ENCODE measurements at places on chromosomes 6 and 20.

- DNase-seq: no peak
These were observed 40.7 kb upstream of the PBOV1 start for GRCh38 chr6:138258991-138259390.

- DNase-seq: no peak
These were observed 49.2 kb downstream of the FAM217A start for GRCh38 chr6:4029687-4030086.

DNA sequence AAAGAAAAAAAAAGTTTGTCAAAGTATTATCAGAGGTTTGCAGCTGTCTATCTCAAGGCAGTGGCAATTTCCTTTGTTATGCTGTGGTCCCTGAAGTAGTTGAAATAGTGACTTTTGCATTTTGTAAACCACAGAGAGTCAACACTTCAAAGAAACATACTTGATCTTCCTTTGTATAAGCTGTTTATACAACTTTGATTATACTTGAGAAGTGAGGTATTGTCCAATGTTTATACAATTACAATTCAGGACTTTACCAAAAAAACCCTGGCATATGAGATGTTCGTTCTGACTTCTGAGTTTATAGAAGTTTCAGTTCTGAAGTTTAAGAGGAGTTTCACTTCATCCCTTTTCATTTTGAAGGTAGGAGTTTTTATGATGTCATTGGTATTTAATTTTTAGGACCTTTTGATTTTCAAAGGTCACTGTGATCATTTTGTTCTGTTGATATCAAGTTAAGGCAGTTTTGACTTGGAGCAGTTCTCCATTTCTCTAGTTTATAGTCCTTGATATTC, 4.0 kb downstream of the STK4 start:
- DNase-seq: no peak

GRCh38 chr6:106670236-106670635, 40.9 kb downstream of the QRSL1 start:
- no peak for DNase-seq

DNA sequence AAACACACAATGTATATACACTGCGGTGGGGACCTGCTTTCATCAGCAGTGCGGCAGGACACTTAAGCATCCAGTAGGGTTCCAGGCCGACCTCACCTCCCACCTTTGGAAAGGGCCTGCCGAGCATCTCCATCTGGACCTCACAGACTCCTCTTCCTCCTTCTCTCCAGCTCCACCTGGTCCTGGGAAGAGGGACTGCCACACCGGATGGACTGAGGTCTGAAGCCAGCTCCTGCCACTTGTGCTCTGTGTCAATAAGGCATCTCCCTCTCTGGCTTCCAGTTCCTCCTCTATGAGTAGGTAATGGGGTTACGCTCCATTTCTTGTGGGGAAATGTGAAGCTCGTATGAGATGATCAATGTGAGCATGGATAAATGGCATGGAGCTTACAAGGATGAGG, 19.1 kb upstream of the NNAT start:
- no peak for DNase-seq

DNA sequence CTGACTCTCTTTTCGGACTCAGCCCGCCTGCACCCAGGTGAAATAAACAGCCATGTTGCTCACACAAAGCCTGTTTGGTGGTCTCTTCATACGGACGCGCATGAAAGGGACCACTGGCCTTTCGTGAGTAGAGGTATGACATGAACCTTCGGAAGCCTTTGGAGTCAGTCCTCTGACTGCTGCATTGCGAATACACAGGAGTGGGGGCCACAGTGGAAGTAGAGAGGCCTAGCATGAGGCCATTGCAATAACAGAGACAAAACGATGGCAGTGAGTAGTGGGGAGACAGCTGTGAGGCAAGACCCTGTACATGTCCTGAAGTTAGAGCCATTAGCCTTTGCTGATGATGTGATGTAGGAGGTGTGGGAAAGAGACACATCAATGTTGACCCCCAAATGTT, 56.4 kb downstream of the SMPDL3A start:
- no peak for DNase-seq

GRCh38 chr6:63808576-63808975, 173.0 kb downstream of the PHF3 start:
- DNase-seq: no peak

GRCh38 chr6:101597693-101598092, 204.2 kb downstream of the GRIK2 start:
- DNase-seq: no peak

DNA sequence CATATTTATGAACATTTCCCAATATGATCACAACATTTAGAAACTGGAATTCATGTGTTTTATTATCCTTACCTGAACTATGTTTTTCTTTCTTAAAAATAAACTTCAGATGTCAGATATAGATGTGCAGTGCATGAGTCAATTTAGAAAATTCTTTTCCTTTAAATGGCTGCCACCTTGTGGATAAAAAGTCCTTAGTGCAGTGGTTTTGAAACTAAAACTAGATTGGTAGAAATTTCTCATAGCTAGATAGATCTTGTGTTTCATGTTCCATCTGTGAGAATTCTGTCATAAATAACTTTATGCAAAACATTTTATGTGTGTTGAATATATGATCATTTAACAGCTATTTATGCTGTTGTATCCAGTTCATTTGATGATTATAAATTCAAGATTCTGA, 134.9 kb downstream of the KLHL32 start:
- DNase-seq: no peak

GRCh38 chr6:19712012-19712688, 125.0 kb upstream of the ID4 start:
- DNase-seq: no peak

- DNase-seq: no peak
These were observed 3.9 kb upstream of the IPCEF1 start for GRCh38 chr6:154360476-154360875.

DNA sequence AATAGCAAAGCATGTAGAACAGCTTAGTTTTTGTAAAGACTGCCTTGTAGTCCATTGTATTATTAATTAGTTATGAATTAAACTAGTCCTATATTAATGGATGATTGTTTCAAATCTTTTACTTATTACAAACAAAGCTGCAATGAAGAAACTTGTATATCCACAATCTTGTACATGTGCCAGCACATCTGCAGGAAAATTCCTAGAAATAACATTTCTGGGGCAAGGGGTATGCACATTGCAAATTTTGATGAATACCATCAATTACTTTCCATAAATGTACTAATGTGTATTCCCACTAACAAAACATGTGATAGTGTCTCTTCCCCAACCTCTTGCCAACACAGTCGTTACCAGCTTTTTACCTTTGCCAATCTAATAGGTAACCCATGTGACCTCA, 73.6 kb upstream of the AKAP12 start:
- DNase-seq: no peak

DNA sequence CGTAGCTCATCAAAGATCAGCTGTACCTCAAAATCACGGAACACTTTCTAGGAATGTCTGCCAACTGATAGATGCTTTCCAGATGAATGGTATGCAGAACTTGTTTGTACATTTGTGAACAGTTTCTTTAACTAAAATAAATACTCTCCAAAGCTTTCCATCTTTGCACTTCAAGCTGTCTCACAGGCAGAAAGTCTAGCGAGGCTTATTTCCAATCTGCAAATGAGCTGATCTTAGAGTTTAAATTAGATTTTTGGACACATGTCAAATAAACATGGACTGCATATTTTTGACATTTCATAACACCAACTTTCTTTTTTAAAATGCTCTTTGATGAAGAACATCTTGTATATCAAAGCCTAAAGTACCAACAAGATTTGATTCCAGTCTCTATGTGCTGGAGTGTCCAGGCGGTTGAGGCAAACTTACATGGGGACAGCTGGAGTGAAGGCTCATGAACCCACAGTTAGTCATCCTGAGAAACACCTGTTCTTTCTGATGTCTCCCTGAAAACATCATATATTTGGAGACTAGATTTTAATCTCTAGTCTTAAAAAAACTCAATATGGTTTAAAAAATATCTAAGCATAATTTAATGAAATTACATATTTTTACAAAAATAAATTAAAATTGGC, 268.6 kb upstream of the AGPAT4 start:
- DNase-seq: no peak

GRCh38 chr6:113881478-113881980, 24.4 kb downstream of the MARCKS start:
- DNase-seq: no peak

DNA sequence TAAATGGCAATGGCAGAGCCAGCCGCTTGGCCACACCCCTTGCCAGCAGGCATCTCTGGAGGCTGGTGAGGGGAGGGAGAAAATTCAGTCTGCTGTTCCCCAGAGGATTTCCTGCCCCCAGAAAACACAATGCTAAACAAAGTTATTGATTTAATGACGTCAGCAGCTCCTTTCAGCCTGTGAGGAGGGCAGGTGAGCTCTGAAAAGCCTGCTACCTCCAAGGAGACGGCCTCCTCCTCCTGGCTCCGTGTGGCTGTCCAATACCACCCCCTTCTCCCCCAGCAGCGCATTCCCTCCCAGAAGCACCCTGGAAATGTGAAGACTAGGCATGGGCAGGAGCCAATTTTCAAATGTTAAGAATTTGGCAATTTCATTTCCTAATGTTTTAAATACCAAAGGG, 393.1 kb downstream of the ZFAND3 start:
- no peak for DNase-seq

GRCh38 chr6:16132909-16133308, 4.0 kb downstream of the MYLIP start:
- DNase-seq: no peak

Data from femur (tissue), 1 donor.